ENCODE measurements at places on chromosomes 11 and 22.
A peak's percentile ranks its signal among the peaks of the same experiment; 100 is the strongest.

GRCh38 chr22:20816559-20816958, 42.1 kb downstream of the PI4KA start:
- no peak for DNase-seq

GRCh38 chr11:46827995-46828394, 18.1 kb downstream of the CKAP5 start:
- DNase-seq = no peak

GRCh38 chr11:134349802-134350355, 18.1 kb downstream of the GLB1L2 start:
- no peak for DNase-seq

- DNase-seq = no peak
These were observed 48.4 kb downstream of the CDKN1C start for GRCh38 chr11:2837096-2837601.

DNA sequence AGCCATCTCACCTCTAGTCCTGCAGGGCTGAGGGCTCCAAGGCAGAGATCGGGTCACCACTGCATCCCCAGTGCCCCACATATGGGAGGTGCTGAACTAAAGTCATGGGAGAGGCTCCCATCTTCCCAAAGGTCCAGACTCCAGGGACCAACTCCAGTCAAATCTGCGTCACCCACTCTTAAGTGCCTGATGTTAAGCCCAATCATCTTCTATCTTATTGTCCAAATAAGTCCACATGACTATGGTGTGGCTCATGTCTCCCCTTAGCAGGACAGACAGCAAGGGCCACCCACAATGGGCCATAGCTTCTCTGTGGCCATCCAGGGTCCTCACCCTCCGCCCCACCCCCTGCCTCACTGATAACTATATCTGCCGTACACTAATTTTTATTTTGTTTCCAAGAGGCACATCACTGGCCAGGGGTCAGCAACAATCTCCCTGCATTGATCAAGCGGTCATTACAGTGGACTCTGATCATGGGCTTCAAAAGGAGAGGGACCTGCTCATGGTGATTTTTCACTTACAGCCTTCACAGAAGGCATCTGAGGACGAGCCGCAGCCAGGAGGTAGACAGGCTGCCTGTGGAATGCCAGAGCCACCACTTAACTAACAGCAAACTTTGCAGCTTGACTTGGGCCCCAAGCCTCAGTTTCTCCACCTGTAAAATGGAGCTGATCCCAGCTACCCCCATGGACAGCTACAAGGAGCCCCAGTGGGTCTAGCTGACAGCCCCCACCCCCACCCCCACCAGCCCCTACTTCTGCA, 23.3 kb downstream of the MYH9 start:
- no peak for DNase-seq

- no peak for DNase-seq
These were observed 4.1 kb downstream of the OLFML1 start for GRCh38 chr11:7489376-7489775.

DNA sequence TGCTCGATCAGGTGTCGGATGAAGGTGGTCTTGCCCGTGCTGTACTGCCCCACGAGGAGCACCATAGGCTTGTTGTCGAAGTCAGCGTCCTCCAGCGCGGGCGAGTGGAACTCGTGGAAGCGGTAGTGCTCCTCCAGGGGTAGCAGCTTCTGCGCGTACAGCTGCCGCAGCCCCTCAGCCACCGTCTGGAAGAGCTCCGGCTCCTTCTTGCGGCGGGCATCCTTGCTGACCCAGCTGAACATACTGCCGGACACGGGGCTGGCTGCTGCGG, 263 bp downstream of the EHD1 start:
- no peak for DNase-seq

GRCh38 chr11:101914738-101915426, at the start of gene CEP126:
TSS of gene CEP126 (plus strand) at chr11:101915010. CDS start at chr11:101915285, 275 bp downstream.
- peak; percentile 96 for DNase-seq

GRCh38 chr11:19380375-19380774, 139.6 kb upstream of the E2F8 start:
- no peak for DNase-seq

DNA sequence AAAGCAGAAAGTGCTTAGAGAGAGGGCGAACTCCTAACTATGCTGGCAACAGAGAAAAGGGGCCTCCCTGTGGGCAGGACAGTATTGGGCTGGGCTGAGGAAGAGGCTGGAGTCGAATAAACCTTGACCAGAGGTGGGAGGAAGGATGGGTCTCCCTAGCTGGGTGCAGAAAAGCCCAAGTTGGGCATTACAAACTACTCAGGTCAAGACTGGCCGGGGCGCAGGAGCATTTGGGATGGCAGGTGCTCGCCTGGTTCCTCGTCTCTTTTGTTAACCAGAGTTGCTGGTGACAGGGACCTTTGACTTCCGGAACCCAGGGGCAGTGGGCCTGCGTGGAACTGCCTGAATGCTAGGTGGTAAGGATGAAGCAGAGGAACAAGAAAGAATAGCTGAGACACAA, 80.3 kb upstream of the SHISAL1 start:
- no peak for DNase-seq

- DNase-seq = no peak
These were observed 75.4 kb upstream of the SYT13 start for GRCh38 chr11:45361551-45361950.

- DNase-seq = no peak
These were observed 13.9 kb upstream of the CSF2RB start for GRCh38 chr22:36899498-36899897.

DNA sequence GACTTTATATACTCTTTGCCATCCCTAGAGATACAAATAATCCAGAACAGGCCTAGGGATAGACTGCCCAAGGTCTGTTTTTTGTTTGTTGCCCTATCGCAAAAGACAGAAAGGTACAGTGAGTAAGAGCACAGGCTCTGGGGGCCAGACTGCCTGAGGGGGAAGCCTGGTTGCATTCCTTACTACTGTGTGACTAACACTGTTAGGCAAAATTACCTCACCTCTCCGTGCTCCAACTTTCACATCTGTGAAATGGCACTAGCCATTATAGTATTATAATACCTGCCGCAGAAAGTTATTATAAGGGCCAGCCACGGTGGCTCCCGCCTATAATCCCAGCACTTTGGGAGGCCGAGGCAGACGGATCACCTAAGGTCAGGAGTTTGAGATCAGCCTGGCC, 14.5 kb downstream of the SLC35F2 start:
- no peak for DNase-seq

DNA sequence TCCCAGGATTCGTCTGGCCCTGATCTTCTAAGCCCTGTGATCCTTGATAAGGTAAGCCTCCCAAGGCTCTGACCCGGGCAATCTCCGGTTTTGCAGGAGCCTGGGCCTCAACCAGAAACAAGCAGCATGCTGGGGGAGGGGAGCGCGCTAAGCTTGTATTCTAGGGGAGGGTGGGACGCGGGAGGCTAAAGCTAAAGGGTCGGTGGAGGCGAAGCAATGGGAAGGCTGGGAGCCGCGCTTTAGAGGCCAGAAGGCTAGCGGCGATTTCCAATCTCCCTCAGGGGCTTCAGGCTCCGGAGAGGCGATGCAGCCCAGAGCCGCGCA, 753 bp downstream of the PTPN5 start:
- no peak for DNase-seq

DNA sequence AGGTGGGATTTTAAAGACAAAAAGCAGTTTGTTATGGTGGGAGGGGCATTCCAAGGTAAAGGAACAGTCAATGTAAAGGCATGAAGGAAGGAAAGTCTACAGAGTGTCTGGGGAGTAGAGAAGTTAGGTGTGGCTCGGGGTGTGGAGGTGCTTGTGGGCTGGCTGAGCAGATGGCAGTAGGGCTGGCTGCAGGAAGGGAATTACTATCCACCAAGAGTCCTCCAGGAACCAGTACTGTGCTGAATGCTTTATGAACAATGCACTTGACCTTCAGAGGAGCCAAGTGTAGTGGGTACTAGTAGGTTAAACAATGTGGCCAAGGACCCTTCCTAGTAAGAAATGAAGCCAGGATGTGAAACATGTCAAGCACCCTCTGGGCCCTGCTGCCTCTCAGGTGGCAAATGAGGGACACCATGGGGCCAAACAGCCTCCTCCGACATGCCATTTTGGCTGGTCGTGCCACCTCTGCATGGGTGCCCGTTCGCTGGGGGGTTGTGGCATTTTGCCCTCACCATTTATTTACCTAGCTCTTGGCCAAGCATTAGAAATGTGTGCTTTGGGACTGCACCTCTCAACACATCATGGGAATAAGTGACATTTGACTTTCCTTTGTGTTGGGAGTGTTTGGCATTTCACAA, 123.6 kb upstream of the TENM4 start:
- no peak for DNase-seq

GRCh38 chr22:30457981-30458380, 13.8 kb downstream of the SEC14L3 start:
- no peak for DNase-seq

DNA sequence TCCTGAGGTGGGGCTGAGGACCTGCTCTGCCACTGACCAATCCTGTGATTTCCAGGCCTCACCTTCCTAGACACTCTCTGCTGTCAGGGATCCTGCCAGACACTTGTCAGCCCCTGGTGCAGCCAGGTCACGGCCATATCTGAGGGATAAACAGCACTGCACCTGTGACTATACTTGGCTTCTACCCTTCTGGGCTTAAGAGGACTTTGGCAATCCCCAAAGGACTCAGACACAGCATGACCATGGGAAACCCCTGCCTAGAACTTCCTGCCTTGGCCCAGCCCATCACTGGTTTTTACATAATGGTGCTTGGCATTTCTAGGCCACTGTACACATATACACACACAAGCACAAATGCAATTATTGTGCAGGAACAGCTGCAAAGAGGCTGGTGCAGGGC, 11.6 kb upstream of the OLFML1 start:
- no peak for DNase-seq

DNA sequence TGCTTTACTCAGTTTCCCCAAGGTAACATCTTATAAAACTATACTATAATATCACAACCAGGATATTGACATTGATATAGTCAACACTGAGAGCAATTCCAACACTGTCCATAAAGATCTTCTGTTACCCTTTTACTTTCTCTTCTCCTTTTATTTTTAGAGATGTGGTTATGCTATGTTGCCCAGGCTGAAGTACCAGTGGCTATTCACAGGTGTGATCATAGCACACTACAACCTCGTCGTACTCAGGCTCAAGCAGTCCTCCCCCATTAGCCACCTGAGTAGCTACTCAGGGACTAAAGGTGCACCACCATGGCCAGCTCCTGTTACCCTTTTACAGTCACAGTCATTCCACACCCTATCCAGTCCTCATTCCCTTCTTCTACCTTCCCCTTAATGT, 119.7 kb downstream of the CWF19L2 start:
- no peak for DNase-seq

- peak; percentile 60 for DNase-seq
These were observed 33.8 kb downstream of the SYT13 start for GRCh38 chr11:45252134-45252856.

- DNase-seq = no peak
These were observed 239.5 kb downstream of the NTM start for GRCh38 chr11:131609921-131610320.

DNA sequence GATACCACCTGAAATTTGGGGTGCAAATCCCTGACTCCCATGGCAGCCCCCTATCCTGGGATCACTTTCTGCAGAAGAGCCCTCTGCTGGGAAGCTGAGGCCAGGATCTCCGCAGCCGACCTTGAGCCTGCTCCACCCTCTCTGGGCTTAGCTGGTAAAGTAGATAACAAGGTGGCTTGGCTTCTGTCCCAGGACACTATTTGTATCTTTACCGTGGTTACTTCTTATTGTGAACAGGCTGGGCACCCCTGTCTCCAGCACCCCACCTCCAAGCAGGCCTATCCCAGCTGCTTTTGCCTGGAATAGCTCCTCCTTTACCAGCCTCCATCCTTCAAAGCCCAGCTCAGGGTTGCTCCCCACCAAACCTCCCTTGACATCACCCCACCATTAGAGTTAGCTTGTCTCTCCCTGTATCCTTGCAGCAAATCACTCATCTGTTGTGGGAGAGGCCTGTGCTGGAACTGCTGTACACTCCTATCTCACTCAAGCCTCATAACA, 35.2 kb upstream of the P2RY2 start:
- DNase-seq = no peak

GRCh38 chr11:123473941-123474677, 44.0 kb downstream of the GRAMD1B start:
- DNase-seq = no peak

DNA sequence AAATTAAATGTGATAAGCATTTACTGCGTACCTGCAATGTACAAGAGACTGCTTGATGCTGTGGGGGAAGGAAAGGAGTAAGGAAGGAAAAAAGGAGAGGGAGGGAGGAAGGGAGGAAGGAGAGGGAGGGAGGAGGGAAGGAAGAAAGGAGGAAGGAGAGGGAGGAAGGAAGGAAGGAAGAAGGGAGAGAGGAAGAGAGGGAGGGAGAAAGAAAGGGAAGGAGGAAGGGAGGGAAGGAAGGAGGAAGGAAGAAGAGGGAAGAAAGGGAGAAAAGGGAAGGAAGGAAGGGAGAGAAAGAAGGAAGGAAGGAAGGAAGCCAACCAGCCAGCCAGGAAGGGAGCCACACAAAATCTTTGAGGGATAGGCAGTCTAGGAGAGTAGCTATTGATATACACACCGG, 44.0 kb upstream of the MYO18B start:
- DNase-seq = no peak

DNA sequence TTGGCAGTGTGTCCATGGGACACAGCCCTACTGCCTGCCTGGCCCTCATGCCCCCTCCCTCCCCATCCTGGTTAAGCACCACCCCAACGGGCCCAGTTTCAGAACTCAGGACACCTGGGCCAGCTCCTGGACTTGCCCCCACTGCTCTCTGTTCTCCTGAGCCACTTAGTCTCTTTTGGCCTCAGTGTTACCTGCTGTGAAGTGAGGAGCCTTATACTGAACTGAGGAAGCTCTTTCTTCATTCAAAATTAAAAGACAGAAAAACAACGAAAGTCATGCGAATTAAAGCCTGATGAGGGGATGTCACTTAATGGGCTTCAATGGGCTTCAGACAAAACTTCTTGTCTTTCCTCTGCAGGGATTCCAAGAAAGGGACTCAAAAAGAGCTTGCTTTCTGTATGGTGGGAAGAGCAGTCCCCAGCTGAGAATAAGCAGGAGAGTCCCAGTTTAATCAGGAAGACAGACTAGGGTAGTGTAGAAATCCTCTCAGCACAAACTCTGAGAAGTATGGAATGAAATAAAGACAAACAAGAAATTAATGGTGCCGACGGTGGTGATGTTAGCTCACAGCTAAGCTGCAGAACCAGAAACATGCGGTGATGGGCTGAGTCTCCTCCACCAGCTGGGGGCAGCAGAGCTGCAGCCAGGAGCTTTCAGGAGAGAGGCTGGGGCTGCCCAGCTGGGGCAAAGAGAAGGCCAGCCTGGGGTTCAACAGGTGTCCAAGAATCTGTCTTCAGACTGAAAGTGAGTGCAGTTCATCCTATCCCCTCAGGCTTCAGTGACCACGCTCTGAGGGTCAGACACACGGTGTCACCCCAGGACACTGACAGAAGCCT, 101.0 kb downstream of the GGTLC2 start:
- DNase-seq = peak; percentile 68

GRCh38 chr11:69801513-69802335, 17.5 kb downstream of the FGF3 start:
- DNase-seq = peak; percentile 76

Data from stimulated activated CD8-positive, alpha-beta memory T cell treated with anti-CD3 and anti-CD28 coated beads, Interleukin-4, amount 100 ng/mL, for 48 hours (primary cell).